Upper lobe of right lung (tissue), 1 donor: ENCODE measurements at places on chromosomes 5 and 9. TPM values are rescaled to one million over a fixed set of nuclear protein-coding genes. Genes with fewer than 3 reads are reported as not detected.
A peak's percentile ranks its signal among the peaks of the same experiment; 100 is the strongest.

GRCh38 chr9:76901801-76902200 is 4.1 kb downstream of the PRUNE2 start:
- no peak overlapping the region for H3K27ac ChIP-seq
- peaks cover 13% of the 10 kb centered on the region for H3K27me3 ChIP-seq
- H3K36me3 ChIP-seq, result no peaks in the 10 kb centered on the region
- H3K4me1 ChIP-seq, result peaks cover 10% of the 10 kb centered on the region
- DNase-seq, result no peak

DNA sequence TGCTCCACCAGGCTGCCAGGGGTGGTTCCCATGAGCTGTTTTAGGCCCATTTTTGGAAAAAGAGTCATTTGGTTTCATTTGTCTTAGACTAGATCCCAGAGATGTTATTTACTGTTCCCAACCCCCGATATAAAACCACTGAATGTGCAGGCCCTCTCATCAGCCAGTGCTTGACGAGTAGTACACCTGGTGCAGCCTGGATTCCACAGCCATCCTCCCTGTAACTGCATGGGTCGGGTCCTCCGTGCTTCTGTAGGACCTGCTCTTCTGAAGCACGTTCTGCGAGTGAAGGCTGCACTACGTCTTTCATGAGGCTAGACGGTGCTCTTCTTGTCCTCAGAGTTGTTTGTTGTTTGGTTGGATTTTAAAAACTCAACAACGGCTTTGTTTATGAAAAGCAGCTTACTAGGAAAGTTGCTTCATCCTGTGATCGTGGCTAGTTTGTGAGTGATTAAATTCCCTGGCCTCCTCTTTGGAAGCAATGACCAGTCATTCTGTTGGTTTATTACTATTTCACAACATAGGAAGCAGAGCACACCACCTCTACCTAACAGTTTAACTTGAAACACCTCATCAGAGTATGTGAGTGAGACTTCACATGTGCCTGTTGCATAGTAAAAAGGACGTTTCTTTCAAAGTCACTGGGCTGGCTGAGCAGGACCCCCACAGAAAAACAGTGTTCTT is 135.2 kb downstream of the AOPEP start:
- no peak overlapping the region for H3K4me3 ChIP-seq
- no peaks in the 10 kb centered on the region for H3K27me3 ChIP-seq
- DNase-seq, result no peak
- H3K27ac ChIP-seq, result peak overlapping the region; percentile 67
- H3K36me3 ChIP-seq, result no peaks in the 10 kb centered on the region

DNA sequence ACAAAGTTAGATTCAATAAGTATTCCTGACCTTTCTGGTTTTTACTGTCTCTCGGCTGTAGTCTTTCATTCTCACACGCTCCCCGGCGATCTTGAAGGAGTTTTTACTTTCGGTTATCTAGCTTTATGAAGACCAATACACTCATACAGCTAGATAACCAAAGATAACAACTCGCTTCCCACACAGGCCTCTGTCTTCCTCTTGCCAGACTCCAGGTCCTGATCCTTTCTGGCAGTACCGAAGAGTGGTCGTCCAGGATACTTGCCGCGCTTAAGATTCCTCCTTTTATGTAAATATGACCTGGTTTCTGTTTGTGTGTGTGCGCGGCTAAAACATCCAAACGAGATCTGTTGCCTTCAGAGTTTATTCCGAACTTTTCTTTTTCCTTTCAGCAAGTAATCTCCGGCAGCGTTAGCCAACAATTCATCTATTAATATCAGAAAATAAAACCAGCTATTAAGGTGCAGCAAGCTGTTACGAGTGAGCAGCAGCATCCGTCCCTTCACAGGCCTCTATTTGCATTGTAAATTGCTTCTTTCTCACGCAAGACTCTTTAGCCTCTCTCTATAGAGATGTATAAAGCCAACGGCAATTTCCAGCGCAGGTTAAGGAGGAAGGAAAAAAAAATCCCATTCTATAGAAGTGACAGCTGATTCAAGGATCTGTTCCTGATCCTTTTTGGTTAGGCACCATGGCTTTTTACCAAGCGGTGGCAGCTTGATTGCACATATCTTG is 216.1 kb downstream of the MEF2C start:
- peaks cover 16% of the 10 kb centered on the region for H3K4me1 ChIP-seq
- no peak overlapping the region for H3K27ac ChIP-seq
- H3K36me3 ChIP-seq, result no peaks in the 10 kb centered on the region
- H3K4me3 ChIP-seq, result peak overlapping the region; percentile 37
- DNase-seq, result no peak
- H3K27me3 ChIP-seq, result peaks cover 100% of the 10 kb centered on the region

GRCh38 chr5:174736777-174737176 is 12.4 kb downstream of the MSX2 start:
- H3K36me3 ChIP-seq, result no peaks in the 10 kb centered on the region
- H3K27me3 ChIP-seq, result peaks cover 74% of the 10 kb centered on the region
- no peak overlapping the region for H3K4me3 ChIP-seq

DNA sequence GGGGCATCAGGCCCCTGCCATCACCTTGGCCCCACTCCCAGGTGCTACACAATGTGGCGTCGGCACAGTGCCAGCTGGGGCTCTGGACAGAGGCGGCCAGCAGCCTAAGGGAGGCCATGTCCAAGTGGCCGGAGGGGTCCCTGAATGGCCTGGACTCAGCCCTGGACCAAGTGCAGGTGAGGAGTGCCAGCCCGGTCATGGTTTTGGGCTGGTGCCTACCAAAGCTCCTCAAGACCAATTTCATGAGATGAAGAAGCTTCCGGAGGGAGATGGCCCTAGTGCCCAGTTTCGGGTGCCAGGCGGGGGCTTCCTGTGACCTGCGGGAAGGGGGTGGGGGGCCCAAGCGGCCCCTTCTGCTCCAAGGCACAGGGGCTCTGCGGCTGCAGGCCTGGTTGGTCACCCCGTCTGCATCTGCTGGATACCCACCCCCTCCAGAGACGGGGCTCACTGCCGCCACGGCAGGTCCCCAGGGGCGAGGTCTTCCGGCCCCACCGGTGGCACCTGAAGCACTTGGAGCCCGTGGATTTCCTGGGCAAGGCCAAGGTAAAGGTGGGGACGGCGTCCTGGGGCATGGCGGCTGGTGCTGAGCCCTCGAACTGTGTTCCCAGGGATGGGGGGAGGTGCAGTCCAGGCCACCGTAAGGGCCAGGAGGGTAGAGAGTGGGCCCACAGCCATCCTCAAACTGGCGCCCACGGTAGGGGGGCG is 5.8 kb downstream of the NOXA1 start:
- H3K4me3 ChIP-seq, result no peak overlapping the region
- H3K4me1 ChIP-seq, result no peaks in the 10 kb centered on the region
- no peak overlapping the region for H3K27ac ChIP-seq
- no peaks in the 10 kb centered on the region for H3K36me3 ChIP-seq
- DNase-seq, result peak; percentile 63

DNA sequence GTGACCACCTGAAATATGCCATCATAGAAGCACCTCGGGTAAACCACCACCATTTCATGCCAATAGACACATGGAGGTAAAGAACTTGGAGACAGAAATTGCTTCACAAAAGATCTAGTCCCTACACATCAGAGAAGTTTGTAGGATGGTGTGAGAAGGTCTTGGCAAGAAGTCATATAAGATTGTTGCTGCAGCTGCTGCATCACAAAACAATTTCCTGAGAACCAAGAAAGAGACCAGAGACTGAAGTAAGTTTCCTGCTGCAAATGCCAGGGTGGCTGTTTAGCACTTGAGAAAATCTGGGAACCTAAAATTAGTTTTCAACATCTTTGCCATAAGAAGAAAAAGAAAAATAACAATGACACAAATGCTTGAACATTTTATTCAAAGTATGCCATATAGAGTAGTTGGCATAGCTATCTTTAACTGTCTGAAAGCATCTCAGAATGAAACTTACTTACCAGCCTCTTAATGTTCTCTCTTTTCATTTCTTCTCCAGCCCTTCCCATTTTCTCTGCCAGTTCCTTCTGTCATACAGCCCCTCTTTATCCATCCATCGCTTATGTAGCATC is 114.3 kb downstream of the KCTD16 start:
- H3K4me1 ChIP-seq, result no peaks in the 10 kb centered on the region
- H3K4me3 ChIP-seq, result no peak overlapping the region
- H3K36me3 ChIP-seq, result no peaks in the 10 kb centered on the region
- H3K27ac ChIP-seq, result no peak overlapping the region

- H3K4me3 ChIP-seq, result no peak overlapping the region
- no peak overlapping the region for H3K27ac ChIP-seq
- peaks cover 10% of the 10 kb centered on the region for H3K4me1 ChIP-seq
- DNase-seq, result no peak
- no peaks in the 10 kb centered on the region for H3K36me3 ChIP-seq
These were observed 124.3 kb downstream of the UGCG start for GRCh38 chr9:112020680-112021596.

GRCh38 chr5:41349846-41350245 is 136.5 kb upstream of the C6 start:
- H3K27me3 ChIP-seq, result no peaks in the 10 kb centered on the region
- no peaks in the 10 kb centered on the region for H3K4me1 ChIP-seq
- no peak overlapping the region for H3K4me3 ChIP-seq
- H3K36me3 ChIP-seq, result no peaks in the 10 kb centered on the region

- no peak overlapping the region for H3K4me3 ChIP-seq
- H3K36me3 ChIP-seq, result no peaks in the 10 kb centered on the region
- no peaks in the 10 kb centered on the region for H3K27me3 ChIP-seq
These were observed 198.5 kb downstream of the CACNA1B start for GRCh38 chr9:138075961-138076649.

GRCh38 chr9:77176106-77176505 is 1.2 kb upstream of the VPS13A start:
- H3K4me3 ChIP-seq, result no peak overlapping the region
- DNase-seq, result no peak
- H3K4me1 ChIP-seq, result peaks cover 13% of the 10 kb centered on the region
- H3K27me3 ChIP-seq, result no peaks in the 10 kb centered on the region
- H3K36me3 ChIP-seq, result no peaks in the 10 kb centered on the region

GRCh38 chr5:17260549-17260948 is 43.1 kb downstream of the BASP1 start:
- no peak for DNase-seq
- H3K36me3 ChIP-seq, result no peaks in the 10 kb centered on the region
- H3K27me3 ChIP-seq, result no peaks in the 10 kb centered on the region
- H3K27ac ChIP-seq, result no peak overlapping the region

DNA sequence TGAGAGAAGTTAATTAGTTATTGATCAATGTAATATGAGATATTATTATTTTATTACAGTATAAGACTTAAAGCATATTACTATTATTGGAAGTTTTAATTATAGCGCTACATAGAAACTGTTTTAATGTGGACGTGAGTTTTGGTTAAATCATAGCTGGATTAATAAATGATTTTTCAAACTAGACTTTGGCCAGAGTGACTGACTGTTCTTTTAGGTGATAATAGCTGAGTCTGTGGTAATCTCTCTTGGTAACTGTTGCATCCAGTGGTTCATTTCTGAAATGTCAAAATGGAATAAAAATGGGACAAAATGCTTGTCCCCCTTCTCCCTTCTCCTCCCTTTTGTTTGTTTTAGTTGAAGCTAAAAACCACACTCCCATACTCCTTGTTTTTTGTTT is 28.1 kb downstream of the ANKHD1 start:
- H3K27me3 ChIP-seq, result no peaks in the 10 kb centered on the region
- H3K4me3 ChIP-seq, result no peak overlapping the region
- DNase-seq, result no peak
- H3K27ac ChIP-seq, result no peak overlapping the region

- no peaks in the 10 kb centered on the region for H3K27me3 ChIP-seq
- no peaks in the 10 kb centered on the region for H3K4me1 ChIP-seq
- DNase-seq, result no peak
- no peak overlapping the region for H3K4me3 ChIP-seq
These were observed 167.2 kb downstream of the HMHB1 start for GRCh38 chr5:143979044-143979690.

Gene FAM221B
- total RNA-seq, result not detected

Gene GFI1B
- 0.52 TPM for total RNA-seq

Gene MYOZ3
- total RNA-seq, result 1.7 TPM

Gene ZFP2
- 2.1 TPM for total RNA-seq

Gene TICAM2
- total RNA-seq, result 6.9 TPM
